ENCODE measurements at places on chromosomes 5 and 9.

DNA sequence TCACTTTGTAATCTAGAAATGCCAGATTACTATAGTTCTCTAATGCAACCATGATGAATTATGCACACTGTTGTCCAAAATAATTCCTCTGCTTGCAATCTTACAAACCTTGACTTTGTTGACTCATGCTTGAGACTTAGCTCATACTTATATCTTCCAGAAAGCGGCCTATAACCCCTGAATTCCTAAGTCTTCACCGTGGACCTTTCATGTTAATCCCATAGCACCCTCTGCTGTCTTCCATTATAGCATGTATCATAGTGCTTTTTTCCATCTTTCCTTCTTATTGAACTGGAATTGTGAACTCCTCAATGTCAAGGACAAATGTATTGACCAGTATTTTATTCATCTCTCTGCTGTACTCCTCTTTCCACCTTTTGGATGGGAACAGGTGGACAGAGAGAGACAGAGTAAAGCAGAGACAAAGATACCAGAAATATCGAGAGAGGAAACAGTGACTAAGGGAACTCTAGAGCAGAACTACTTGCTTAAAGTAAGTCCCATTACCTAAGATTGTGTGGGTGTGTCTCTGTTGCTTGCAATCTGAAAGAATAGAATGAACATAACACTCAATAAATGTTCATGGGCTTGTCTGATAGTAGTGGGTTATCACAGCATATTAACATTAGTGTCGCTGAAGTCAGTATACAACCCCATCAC is 110.0 kb downstream of the LURAP1L start:
- DNase-seq = no peak

DNA sequence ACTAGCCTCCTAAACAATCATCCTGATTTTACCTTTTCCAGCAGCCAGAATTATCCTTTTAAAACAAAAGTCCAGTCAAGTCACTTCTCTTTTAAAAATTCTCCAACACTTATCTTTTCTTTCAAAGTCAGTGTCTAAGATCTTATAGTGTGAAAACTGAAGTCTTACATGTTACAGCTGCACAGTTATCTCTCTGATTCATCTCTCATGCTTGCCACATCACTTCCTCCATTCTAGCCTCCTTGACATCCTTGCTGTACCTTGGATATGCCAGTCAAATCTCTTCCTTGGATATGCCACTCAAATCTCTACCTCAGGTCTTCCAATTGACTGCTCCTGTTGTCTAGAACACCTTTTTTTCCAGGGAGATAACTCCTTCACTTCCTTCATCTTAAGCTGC is 361.7 kb upstream of the FTMT start:
- no peak for DNase-seq

GRCh38 chr5:50684721-50685120 is 18.3 kb downstream of the PARP8 start:
- DNase-seq = no peak

DNA sequence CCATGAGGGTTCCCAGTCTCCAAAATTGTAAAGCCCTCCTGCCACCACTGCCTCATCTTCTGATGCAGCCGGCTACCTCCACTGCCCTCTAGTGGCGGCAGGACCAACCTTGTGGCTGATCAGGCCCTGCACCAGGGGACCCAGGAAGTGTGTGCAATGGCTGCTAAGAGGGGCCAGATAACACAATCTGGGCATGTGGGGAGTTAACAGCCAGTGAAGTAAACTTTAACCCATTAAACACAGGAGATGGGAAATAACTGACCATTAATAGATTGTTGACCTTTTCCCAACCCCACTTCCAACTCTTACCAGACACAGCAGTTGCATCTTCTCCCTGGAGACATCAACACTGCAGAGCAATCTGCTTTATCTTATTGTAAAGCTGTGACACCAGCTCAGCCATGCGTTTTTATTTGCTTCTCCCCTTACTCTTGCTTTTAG is 63.3 kb downstream of the FREM1 start:
- DNase-seq = peak; percentile 73

All from aorta (tissue), 5 donors.